ENCODE measurements at places on chromosomes 3 and 15. TPM values are rescaled to one million over a fixed set of nuclear protein-coding genes. Genes with fewer than 3 reads are reported as not detected.

DNA sequence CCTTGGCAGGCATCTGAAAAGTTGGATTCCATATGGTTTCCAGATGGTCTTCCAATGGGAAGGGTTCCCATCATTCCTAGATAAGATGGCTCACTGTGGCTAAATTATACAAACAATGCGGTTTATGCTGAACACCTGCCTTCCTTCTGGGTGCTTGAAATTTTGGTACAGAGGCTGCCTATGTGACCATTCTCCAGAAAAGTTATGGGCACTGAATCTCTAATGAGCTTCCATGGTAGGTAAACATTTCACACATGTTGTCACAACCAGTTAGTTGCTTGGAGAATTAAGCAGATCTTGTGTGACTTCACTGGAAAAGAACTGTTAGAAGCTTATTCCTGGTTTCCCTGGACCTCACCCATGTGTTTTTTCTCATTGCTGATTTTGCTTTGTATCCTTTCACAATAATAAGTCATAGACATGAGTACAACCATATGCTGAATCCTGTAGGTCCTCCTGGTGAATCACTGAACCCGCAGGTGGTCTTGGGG lies 30.1 kb downstream of the PLOD2 start:
- no peak for DNase-seq

- no peak for DNase-seq
These were observed 23.0 kb downstream of the AP3S2 start for GRCh38 chr15:89870688-89871288.

- DNase-seq = peak; percentile 24
These were observed 145.8 kb upstream of the THRB start for GRCh38 chr3:24640330-24640877.

GRCh38 chr3:73653351-73653750 lies 28.6 kb upstream of the PDZRN3 start:
- no peak for DNase-seq

DNA sequence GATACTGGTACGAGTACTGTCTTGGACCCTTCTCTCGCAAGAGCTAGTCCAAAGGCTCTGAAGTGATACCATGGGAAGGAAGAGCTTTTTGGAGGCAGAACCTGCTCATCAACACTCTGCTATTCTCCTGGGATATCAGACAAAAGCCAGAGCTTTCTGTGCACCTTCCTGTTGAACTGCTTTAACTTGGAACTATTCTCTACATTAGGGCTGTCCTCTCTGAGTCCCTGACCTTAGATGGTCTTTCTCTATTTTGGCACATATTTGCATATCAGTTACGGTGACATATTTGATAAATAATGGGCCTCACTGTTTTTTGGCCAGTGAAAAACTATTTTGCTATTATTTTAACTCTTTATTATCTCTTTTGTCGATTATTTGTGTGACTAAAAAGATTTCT lies 146.9 kb downstream of the TIGIT start:
- no peak for DNase-seq

DNA sequence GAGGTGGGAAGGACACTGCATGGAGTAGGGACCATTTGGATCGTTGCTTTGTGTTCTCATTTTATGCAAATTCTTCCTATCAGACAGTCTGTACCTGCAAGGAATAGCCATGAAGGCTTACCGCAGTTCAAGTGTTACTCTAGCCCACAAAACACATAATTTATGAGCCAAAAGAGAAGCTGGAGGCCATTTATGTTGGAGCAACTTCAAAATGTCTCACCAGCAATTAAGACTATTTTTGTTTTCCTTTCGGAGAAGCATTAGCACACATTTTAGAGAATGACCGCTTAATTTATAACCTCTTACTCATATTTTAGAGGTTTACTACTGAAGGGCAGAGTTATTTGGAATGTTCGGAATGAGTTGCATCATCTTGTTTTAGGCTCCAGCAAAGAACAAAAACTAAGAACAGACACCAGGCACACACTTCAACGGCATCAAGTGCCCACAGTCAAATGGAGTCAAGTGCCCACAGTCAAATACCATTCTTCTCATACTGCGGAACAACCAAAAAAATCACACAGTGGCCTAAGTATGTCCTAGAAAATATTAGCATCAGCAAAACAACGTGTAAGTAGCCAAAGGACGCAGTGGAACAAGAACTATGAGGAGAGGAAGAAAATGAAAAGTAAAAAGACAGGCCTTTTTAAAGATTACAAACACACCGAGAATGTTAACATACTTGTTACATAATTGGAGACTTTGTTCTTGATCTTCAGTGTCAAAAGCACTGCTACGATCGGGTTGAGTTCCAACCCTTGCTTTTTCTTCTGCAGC lies 17.5 kb upstream of the GOLGA8J start:
- peak; percentile 94 for DNase-seq

GRCh38 chr15:92846741-92847140 lies 53.4 kb upstream of the CHD2 start:
- DNase-seq = no peak

DNA sequence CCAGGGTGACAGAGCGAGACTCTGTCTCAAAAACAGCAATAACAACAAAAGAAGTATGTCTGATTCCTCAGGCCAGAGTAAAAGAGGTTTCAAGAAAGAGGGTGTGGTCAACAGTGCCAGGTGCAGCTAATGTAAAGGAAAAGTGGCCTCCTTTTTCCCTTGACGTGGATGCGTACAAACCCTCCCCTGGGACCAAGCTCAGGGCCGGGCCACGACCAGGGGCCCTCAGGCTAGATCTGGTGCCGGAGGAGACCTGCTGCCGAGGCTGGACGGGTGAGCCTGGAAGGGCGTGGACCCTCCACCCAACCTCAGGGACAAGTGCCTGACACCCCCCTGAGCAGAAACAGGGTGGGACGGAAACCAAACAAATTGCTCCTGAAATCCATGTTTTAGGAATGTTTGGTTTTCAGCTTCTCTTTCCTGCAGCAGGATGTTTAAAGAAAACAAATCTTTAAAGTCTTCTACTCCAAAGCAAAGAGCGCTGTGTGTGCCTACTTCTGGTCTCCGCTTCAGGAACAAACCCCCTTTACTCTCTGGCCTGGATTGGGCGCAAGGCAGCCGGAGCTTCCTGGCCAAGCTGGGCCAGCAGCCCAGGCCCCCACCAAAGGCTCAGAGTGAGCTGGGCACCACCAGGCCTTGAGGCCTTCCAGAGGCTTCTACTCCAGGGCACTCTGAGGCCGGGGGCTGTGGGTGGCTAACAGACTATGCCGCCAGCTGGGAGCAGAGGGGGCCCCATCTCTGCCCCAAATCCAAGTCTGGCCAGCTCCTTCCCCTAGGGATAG lies 21.4 kb downstream of the ZDHHC19 start:
- no peak for DNase-seq

GRCh38 chr3:112121577-112122547 lies 11.2 kb downstream of the GCSAM start:
- no peak for DNase-seq

- no peak for DNase-seq
These were observed 25.5 kb upstream of the TP63 start for GRCh38 chr3:189605717-189606116.

DNA sequence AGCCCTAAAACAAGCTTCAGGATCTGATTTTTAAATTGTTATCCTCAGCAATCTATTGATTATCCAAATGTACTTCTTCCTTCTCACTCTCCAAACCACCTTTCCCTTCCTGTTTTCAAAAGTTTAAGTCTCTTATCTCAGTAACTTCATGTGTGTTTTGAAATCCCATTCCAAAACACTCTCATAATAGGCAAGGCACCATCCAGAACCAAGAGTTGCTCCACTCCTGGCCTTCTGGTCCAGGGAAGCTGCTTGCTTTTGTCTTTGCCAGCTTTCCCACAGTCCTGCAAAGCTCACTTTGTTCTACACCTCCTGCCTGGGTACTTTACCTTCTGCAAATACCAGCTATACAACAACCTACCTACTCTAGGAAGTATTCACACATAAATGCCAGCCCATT lies 63.5 kb downstream of the MLH1 start:
- DNase-seq = no peak

- no peak for DNase-seq
These were observed 9.8 kb downstream of the GMPS start for GRCh38 chr3:155880286-155880685.

DNA sequence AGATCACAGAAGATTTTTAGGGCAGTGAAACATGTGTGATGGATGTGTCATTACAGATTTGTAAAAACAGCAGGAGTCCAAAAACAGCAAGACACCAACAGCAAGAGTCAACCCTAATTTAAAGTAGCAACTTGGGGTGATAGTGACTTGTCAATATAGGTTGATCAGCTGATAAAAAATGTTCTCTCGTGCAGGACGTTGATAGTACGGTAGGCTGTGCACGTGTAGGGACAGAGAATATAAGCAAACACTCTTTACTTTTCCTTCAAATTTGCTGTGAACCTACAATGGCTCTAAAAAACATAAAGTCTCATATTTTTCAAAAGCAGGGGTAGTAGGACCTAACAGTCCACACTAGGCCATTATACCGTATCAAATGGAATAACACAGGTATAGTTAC lies 120.8 kb downstream of the STAG1 start:
- DNase-seq = no peak

DNA sequence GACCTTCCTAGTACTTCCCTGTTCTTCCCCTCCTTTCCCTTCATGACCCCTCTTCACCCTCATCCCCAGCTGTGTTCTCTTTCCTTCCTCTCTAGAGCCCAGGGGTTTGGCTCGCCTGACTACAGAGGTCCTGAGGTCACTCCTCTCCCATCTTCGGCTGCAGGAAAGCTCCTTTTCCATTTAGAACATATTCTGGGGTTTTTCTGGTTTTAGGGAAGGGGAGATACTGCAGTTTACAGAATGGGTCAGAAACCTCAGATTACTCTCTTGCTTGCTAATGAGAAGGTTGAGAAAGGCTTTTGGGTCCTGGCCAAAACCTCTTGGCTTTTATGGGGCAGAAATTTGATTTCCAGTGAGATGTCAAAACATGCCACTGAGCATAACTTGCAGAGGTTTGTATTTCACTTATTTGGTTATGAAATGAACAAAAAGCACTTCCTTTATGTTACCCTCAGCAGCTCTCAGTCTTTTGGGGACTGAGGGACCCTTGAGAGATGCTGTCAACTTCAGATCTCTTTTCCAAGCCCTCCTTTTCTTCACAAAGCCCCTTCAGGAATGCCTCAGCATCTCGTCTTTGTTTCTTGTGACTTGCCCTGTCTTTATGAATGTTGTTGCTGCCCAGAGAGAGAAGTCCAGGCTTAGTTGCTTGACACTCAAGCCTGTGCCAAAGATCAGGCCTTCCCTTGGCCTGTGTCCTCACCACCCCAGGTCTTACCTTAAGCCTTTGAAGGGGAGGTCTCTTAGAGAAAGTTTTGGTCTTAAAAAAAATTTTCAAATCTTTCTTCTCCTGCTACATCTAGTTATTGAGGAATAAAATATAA lies 121.7 kb upstream of the TPM1 start:
- peak; percentile 80 for DNase-seq

DNA sequence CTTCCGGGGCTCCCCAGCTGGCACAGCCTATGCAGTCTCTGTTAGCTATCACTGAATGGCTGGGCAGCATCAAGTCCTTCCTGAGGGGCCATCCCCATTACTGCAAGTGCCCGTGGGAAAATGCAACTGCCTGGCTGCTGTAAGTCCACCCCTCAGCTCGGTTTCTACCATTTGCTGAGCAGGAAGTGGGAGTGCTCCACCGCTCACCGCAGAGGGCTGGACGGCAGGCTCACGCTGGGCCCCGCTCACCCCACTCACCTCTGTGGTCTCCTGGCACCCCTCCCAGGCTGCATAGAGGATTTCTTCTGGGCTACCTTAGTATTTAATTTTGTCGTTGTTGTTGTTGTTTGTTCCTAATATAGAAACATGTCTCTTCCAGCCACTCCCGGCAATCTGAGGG lies 270.2 kb downstream of the PLCL2 start:
- DNase-seq = no peak

- no peak for DNase-seq
These were observed 156.0 kb upstream of the SOX2 start for GRCh38 chr3:181555681-181556080.

GRCh38 chr3:172580680-172581401 lies 57.6 kb upstream of the TNFSF10 start:
- no peak for DNase-seq

DNA sequence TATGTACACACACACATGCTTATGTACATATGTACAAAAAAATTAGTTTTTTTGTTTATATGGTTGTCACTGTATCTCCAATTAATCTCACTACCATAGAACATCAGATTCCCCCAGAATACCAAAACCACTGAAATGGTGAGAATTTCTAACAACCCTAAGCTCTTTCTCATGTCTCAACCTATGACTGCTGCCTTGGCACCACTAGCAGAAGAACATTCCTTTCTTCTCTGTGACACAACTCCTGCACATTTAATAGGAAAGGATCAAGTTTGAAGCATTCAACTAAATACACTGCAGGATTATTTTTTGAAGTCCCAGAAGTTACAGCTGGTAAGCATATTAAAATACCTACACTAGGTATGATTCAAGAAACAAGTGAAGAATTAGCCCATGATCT lies 109.6 kb downstream of the FAM174B start:
- no peak for DNase-seq

DNA sequence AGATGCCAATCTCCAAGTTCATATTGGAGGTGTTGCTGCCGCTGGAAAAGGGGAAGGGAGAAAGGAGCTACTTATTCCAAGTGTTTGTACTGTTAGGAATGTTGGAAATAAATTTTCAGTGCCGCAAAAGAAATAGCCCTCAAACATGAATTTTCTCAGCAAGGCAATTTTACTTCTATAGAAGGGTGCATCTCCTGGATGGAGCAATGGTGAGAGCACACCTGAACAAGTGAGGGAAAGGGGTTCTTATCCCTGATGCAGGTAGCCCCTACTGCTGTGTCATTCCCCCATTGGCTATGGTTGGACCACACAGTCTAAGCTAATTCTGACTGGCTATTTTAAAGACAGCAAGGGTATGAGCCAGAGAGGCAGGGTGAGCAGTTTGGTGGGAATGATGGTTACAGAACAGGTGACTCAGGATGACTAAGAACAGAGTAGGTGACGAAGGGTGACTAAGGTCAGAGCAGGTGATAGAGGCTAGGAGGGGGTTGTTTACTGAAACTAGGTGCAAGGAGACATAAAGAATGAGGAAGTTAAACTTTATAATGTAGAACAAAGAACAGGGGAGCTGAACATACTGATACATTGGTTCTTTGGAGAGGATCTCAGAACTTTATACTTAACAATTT lies 503.5 kb downstream of the EDEM1 start:
- DNase-seq = no peak

- DNase-seq = no peak
These were observed 56.0 kb upstream of the CSTA start for GRCh38 chr3:122269045-122269444.

LNP1 gene
- total RNA-seq = 11.2 TPM

ZNF619 gene
- total RNA-seq = 4.1 TPM

ZBTB11 gene
- 15.6 TPM for total RNA-seq

CD200R1 gene
- not detected for total RNA-seq

SOX14 gene
- not detected for total RNA-seq

DLL4 gene
- 0.10 TPM for total RNA-seq

GMPS gene
- total RNA-seq = 112 TPM

IGSF10 gene
- 4.3 TPM for total RNA-seq

Data from M059J (cell line).